Occipital lobe (tissue), 3 donors: ENCODE measurements at places on chromosomes 1 and 21.

DNA sequence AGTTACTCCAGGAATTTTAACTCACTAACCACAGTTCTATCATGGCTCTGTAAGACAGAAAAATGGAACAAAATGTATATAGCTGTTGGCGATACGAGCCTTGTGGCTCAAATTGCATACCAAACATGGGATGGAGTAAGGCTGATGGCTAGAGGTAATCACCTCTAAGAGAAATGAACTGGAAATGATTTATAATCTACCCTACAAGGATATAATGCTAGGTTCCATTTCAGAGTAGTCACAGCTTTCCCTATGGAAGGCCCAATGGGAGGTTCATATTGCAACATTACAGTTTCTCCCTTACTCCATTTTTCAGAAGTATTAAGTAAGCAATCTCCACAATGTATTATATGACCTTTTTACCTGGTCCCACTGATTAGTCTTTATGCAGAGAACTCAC is 61.6 kb downstream of the EDEM3 start:
- DNase-seq = no peak

- DNase-seq = no peak
Observed at GRCh38 chr1:232648316-232648715, 18.4 kb upstream of the SIPA1L2 start.

- DNase-seq = no peak
Observed at GRCh38 chr21:29481081-29481480, 182.4 kb downstream of the BACH1 start.

DNA sequence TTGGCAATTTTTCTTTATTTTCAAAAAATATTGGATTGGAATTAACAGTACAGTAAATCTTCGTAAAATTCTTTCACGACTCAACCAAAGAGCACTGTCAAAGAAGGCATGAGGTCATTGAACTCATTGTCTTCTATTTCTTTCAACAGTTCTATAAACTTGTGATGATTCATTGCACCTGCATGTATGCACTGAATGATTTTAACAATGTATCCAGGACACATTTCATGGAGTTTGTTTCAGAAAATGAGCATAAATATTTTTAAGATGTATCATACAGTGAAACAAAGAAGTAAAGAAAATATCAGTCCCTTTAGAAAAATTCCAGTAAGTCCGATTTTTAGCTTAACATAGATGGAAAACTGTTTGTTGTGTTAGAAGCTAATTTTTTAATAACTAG is 33.6 kb upstream of the CD34 start:
- DNase-seq = no peak

GRCh38 chr1:67812226-67812625 is 21.0 kb downstream of the GNG12 start:
- no peak for DNase-seq

GRCh38 chr1:36752431-36752830 is 269.7 kb upstream of the CSF3R start:
- DNase-seq = no peak

GRCh38 chr1:212783976-212784375 is 7.6 kb downstream of the NSL1 start:
- DNase-seq = no peak

DNA sequence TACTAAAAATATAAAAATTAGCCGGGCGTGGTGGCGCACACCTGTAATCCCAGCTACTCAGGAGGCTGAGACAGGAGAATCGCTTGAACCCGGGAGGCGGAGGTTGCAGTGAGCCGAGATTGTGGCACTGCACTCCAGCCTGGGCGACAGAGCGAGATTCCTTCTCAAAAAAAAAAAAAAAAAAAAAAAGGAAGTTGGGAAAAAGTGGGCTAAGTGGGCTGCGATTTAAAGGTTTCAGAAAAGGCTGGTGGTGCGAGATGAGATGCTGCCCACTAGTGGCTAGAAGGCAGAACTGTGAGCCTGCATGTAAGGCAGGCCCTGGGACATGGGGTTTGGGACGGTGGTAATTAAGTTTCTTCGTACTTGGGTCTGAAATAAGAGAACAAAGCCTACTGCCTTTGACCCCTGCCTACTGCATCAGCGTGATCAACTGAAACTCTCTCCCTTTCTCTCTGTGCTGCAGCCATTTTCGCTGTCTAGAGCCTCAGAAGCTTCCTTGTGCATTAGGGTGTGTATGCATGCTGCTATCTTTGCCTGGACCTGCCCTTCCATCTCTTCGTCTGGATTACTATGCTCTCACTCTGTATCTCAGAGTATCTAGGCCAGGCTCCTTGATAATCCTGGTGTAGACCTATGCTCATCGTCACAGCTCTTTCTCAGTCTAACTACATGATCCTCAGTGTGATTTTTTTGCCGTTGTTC is 12.4 kb downstream of the FMOD start:
- no peak for DNase-seq

DNA sequence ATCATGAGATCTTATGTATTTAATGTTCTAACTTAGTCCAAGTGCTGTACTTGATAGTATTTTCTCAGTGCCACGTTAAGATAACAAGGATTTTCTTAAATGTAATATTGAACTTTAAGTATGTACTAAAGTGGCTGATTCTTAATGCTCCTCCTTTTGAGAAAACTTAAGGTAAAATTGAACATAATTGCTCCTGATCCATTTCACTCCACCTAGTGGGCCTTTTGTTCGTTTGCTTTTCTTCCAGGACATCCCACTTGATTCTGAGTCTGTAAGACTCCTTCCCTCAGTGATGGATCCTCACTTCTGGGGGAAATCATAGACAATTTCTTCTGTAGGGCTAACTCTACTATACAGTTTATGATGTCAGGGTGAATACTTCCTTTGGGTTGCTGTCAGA is 173.1 kb downstream of the LMO4 start:
- no peak for DNase-seq

DNA sequence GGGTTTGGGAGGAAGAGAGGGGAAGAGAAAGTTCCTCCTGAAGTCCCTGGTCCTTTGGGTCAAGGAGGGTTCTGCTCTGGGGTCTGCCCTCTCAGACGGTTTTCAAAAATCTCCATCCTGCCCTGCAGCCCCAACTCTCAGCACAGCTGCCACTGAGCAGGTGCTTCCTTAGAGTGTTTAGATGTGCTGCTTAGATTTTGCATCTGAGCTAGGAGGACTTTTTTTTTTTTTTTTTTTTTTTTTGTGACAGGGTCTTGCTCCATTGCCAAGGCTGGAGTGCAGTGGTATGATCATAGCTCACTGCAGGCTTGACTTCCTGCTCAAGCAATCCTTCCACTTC is 324.9 kb upstream of the POU3F1 start:
- DNase-seq = no peak

DNA sequence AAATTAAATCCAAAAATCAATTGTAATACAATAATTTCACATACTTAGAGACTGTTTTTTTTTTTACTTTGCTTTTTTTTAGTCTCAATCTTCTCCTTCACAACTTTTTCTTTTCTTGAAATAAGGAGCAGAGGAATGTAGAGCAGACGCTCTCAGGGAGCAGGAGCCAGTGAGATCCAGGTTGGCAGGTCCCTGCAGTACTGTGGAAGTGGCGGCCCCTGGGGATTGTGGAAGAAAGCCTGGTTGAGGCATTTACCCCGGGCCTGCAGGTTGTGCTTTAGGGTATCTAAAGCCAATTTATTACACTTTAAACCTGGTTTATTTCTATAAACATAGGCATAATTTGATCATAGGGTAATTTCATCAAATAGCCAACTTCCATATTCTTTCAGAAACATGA is 748 bp upstream of the OR2AJ1 start:
- no peak for DNase-seq

DNA sequence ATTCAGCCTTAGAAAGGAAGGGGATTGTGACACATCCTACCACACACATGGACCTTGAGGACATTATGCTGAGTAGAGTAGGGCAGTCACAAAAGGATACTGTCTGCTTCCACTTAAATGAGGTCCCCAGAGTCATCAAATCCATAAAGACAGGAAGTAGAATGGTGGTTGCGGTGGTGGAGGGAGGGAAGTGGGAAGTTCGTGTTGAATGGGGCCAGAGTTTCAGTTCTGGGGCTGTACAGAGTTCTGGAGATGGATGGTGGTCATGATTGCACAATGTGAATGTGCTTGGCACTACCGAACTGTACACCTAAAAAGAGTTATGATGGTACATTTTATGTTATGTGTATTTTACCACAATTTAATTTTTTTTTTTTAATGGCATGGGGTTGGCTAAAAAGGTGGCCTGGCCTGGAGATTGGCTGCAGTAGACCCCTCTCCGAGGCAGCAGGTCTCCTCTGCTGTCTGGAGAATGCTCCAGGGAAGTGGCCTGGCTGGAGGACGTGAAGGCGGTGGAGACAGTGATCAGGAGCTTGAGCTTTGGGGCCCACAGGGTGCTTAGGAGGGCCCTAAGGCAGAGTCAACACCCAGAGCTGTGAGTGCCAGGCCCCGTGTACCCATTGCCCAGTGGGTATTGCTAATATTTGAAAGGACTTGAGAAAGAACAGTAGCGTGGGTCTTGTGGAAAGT is 30.4 kb downstream of the IFNGR2 start:
- no peak for DNase-seq

DNA sequence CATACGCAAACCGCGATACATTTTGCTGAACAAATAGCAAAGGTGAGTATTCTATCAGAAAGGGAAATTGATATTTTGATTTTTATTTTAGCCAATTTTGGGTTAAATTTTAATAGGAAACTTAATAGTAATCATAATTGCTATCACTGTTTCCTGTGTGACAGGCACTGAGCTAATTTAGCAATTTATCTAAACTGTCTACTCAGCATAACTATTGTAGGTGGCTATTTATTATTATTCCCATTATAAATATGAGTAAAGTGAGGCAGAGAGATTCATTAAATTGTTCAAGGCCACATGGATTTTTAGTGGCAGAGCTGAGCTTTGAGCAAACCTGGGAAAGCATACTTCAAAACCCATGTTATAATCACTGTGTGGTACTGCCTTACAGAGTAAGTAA is 21.1 kb downstream of the RTCA start:
- no peak for DNase-seq

- no peak for DNase-seq
Observed at GRCh38 chr1:43526002-43526401, 4.7 kb upstream of the PTPRF start.

DNA sequence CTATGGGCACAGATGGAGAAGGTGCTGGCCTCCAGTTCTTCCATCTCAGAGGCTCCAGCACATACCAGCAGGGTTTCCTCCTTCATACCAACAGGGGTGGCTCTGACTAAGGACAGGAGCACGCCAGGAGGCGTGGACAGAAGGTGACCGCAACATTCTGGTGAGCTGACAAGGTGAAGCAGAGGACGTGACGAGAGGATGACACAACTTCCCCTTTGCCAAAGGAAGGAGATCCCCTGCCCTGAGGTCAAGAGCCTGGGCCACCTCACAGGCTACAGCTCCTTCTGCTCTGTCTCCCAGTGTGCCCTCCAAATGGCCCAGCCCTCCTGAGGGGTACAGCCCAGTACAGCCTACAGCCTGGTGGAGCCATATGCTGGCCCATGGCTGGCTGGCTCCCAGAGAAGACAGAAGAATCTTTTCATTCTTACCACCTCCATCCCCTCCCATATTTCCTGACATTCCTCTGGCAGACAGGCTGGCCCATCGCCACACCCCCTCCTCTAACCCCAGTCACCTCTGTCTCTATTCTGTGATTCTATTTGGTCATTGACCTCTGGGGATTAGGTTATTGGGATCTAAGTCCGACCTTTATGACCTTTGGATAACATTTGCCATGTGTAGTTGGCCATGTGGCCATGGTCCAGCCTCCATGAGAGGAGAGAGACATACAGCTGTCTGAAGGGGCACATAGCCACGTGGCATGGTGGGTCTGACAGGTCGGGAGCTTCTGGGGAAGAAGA is 5.1 kb upstream of the LAMB3 start:
- DNase-seq = no peak

GRCh38 chr21:32279377-32279680 is 480 bp upstream of the MIS18A start:
- DNase-seq = no peak

DNA sequence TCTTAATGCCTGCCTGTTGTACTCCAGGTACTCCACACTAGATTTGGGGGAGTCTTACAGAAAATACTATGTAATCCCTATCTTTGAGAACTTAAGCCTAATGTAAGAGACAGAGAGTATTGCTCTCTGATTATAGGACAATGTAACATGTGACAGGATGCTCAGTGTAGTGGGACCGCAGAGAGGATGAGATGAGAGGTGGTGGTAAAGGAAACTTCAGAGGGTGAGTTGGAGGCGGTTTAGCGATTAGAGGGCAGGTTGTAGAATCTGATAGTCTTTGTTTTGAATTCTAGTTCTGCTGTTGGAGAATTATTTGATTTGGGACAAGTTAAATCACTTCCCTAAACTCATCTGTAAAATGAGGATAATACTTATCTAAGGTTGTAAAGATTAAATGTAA is 5.4 kb downstream of the SOAT1 start:
- DNase-seq = no peak

DNA sequence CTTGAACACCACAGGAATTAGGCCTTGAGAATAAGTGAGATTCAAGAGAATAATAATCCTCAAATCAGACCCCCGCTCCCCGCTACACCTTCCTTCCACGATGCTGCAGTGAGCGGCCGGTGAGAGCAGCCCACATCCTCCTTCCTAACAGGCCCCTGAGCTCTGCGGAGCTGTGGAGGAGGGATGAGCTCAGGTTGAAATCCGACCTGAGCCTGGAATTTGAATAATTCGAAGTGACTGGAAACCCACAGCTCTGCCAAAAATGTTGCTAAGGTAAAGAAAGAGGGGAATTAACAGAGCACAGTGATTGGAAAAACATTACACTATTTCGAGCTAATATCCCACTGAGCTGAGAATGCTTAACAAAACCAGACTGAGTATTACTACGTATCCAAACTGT is 90.0 kb downstream of the URB2 start:
- DNase-seq = no peak

GRCh38 chr1:92786111-92786901 is 1.4 kb upstream of the EVI5 start:
- no peak for DNase-seq

DNA sequence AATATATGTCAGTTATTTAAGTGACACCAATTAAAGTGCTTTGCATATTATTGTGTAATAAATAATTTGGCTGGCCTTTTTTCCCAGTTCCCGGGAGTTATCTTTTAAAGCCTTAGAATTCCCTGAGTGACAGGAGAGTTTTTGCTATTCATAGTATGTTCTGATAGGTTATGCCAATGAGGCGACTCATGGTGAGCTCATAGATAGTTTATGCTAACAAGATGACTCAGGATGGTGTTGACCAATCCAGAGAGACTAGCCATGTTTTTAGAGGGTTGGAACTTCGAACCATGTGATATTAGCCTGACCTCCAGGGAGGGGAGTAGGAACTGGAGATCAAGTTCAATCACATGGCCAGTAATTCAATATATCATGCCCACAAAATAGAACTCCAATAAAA is 310.8 kb downstream of the USP25 start:
- no peak for DNase-seq

DNA sequence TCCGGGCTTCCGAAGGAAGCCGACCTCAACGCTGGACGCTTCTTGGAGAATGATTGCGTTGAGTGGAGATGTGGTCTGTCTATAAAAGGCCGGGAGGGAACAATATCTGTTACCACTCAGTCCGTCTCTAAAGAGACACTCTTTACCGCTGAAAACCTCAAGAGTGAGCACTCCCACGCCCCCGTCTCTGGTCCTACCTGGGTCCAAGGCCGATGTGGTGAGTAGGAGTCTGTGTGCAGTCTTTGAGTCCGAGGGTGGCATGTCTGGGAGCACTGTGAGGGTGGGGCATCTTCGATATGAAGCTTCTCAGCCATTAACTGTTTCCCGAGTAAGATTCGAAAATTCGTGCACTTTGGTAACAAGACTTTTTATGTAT is 576 bp downstream of the ZFP69 start:
- no peak for DNase-seq
